Epithelial cell of proximal tubule (primary cell): ENCODE measurements at places on chromosomes 2 and 18. TPM values are rescaled to one million over a fixed set of nuclear protein-coding genes. Genes with fewer than 3 reads are reported as not detected.

Gene RGPD8
- total RNA-seq, result 2.4 and 4.3 TPM in 2 replicates

- DNase-seq, result no peak
Observed at GRCh38 chr18:6239716-6240115, 175.0 kb downstream of the L3MBTL4 start.

GRCh38 chr2:101089419-101089818, 61.8 kb downstream of the TBC1D8 start:
- no peak for DNase-seq

GRCh38 chr2:228841877-228842276, 429.2 kb downstream of the PID1 start:
- DNase-seq, result no peak

Gene TOGARAM2
- 0.07 TPM in 1 of 2 replicates, not detected in the other for total RNA-seq

DNA sequence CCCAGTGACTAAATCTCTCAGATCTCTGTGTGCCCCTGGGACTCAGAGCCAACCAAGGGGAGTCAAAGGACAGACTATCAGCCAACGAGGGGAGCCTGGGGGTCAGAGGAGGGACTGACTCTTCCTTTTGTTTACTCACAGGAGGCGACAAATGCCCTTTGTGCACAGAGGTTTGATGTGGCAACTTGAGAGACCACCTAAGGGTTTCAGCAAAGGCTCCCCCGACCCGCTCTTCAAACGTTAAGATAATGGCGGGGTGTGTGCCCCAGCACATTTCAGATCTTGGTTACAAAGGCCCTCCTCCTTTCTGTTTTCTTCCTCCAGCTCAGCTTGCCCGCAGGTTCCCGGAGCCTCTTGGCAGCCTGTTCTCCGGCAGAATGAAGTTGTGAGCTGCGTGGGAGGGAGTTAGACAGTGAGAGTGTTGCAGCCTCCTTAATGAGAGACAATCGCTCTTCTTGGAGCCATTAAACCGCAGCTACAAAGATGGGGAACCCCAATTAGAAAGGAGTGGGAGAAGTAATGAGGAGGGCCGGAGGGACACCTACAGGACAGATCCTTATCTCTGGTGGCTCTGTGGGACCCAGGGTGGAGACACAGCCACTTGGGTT, 76.2 kb downstream of the KIAA2012 start:
- no peak for DNase-seq

DNA sequence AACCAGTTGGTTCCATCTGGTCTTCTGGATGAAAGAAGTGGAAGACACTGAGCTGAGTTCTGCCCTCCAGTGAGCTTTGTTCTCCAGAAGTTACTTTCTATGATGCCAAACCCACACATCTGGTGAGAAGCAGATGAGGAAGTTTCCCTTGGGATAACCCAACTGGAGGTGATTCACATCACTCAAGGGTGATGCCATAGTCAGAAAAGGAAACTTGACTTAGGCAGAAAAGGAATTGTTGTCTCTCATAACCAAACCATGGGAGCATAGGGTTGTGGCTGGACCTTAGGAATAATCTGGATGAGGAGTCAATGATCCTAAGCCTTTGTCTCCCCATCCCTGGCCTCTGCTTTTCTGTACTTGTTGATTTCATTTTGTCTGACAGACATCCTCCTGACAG, 43.7 kb downstream of the CDC42EP3 start:
- DNase-seq, result no peak

GRCh38 chr2:38925982-38926381, 36.3 kb downstream of the ARHGEF33 start:
- DNase-seq, result no peak

DNA sequence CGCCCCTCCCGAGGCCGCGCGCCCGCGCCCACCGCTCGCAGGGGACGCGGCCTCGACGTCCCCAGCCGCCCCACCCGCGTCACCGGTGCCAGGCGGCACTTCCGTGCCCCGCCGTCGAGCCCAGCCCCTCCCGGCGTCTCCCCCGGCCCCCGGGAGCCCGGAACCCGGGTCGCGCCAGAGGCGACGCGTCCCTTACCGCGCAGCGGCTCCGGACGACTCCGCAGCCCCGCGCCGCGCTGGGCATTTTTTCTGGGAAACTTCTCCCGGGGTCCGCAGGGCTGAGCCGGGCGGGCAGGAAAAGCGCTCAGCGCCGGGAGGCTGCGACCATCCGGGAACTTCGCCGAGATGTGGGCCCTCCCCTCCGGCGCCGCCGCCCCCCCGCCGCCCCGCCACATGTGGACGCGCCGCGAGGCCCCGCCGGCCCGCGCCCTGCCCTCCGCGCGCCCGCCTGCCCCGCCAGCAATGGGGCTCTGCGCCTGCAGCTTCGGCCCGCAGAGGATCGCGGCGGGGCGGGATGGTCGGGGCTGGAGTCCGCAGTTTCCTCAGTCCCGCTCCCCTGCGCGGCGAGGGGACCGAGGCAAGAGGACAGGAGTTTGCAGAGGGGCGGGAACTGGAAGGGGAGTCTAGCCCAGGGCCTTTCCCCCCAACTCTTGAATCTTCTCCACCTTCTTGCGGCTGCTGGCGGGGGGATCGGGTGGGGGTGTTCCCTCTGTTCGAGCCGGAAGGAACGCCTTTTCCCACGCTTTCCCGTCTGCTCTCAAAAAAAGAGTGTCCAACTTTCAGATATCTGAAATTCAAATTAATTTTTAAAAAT, 81.5 kb downstream of the CHRNA1 start:
- DNase-seq, result no peak

GRCh38 chr2:168416555-168416954, 39.5 kb upstream of the CERS6 start:
- no peak for DNase-seq

GRCh38 chr2:145906354-145906753, 1386.4 kb upstream of the ZEB2 start:
- peak; percentile 71 for DNase-seq

DNA sequence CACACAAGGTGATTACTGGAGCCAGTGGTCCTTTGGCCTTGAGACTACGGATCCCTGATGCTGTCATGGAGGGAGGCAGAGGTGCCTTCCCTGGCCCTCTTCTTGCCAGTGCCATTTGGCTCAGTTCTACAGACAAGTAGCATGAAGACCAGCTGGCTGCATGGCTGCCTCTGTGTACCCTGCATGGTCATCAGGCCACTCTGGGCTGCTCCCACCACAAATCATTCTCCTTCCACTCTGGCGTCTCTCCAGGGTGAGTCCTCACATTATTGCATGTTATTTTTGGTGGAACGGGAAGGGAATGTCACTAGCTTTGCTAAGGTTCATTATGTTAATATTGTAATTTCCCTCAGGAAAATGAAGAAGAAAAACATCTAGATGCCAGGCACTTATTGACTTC, 229.8 kb downstream of the VAPA start:
- DNase-seq, result no peak

DNA sequence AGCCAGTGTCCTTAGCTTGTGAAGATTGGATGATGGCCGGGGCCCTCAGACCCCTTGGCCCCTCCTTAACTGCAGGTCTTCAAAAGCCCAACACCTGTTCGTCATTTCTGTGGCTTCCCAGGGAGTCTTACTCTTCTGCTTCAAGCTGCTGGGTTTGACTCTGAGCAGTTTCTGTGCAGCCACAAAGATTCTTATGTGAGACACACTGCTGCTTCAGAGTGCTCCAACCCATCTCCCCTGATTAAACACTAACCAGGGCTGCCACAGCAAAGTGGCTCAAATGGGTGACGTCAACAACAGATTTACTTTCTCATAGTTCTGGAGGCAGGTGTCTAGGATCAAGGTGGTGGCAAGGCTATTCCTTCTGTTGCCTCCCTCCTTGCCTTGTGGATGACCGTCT, 40.8 kb downstream of the TSN start:
- no peak for DNase-seq

Gene AFF3
- total RNA-seq, result 0.35 and 1.1 TPM in 2 replicates

DNA sequence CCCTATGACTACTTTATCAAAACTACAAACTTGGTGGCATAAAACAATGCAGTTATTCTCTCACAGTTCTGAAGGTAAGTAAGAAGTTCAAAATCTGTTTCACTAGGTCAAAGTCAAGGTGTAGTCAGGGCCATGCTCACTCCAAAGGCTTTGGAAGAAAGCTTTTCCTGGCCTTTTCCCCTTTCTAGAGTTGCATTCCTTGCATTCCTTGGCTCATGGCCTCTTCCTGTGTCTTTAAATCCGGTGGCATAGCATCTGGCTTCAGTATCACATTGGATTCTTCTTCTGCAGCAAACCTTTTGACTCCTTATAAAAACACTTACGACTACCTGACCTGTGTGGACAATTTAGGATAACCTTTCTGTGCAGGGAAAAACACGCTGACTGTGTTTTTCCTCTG, 543.5 kb upstream of the HNMT start:
- DNase-seq, result no peak

DNA sequence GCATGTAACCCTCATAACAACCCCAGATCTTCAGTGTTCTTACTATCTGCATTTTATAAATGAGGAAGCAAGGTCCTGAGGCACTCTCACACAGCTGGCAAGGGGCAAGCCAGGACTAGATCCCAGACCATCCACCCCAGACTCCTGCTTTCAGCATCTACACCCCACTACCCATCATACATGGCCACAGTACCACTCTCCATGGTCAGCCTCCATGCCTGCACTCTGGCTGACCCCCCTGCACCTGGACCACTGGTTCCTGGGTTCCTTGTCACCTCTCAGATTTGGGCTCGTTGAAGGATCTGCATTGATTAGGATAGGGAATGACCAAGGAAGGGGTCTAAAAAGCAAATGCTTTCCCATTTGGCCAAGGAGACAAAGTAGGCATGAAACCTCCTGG, 36.0 kb upstream of the TEX51 start:
- no peak for DNase-seq

GRCh38 chr2:216671081-216671411, 24.3 kb downstream of the IGFBP5 start:
- DNase-seq, result no peak

DNA sequence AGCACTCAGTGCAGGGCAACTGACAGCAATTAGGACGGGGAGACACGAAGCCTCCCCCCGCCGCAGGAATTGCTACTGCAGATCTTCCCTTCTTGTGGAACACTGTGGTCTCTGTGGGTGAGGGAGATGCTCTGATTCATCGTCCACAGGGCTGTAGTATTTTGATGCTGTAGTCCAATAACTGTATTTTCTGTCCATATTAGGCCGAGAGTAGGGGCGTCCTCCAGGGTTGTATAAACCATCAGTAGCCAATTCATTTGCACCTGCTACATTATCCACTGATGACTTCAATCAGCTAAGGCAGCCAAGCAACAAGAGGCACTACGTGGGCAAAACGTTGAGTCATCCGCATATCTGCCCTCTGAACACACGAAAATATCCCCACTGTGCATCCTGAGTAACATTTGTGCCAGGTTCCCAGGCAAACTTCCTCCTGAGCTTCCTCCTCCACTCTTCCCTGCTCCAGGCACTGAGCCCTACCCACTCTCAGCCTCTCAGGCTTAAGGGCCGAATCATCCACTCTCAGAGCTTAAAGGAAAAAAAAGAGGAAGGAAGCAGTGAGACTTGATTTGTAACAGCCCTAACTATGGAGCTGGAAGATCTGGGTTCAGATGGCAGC, 62.1 kb downstream of the LBH start:
- DNase-seq, result peak; percentile 98

GRCh38 chr2:110978756-110979470, 141.8 kb upstream of the BCL2L11 start:
- no peak for DNase-seq

- DNase-seq, result no peak
Observed at GRCh38 chr18:35460736-35461161, 37.0 kb downstream of the INO80C start.

Gene PDE11A
- 0.87 and 1.2 TPM in 2 replicates for total RNA-seq

DNA sequence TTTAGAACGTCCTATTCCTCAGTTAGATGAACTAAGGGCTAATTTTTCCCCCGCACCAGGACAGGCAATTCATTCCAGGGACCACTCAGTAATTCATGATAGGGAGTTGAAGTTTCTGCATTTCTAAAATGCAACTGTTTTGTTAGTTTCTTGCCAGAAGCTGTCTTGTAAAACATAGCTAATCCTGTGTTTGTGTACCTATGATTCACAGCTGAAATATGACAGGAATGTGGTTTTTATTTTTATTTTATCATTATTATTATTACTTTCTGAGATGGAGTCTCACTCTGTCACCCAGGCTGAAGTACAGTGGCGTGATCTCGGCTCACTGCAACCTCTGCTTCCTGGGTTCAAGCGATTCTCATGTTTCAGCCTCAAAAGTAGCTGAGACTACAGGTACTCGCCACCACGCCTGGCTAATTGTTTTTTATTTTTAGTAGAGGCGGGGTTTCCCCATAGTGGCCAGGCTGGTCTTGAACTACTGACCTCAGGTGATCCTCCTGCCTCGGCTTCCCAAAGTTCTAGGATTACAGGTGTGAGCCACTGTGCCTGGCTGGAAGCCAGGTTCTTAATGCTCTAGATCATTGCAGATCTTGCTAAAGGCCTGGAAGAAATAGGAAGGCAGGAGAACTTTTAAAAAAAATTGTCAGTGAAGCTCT, 154.8 kb upstream of the FHL2 start:
- no peak for DNase-seq

Gene EPAS1
- total RNA-seq, result 33.8 and 75.7 TPM in 2 replicates

Gene KIAA2012
- total RNA-seq, result not detected in 2 replicates

DNA sequence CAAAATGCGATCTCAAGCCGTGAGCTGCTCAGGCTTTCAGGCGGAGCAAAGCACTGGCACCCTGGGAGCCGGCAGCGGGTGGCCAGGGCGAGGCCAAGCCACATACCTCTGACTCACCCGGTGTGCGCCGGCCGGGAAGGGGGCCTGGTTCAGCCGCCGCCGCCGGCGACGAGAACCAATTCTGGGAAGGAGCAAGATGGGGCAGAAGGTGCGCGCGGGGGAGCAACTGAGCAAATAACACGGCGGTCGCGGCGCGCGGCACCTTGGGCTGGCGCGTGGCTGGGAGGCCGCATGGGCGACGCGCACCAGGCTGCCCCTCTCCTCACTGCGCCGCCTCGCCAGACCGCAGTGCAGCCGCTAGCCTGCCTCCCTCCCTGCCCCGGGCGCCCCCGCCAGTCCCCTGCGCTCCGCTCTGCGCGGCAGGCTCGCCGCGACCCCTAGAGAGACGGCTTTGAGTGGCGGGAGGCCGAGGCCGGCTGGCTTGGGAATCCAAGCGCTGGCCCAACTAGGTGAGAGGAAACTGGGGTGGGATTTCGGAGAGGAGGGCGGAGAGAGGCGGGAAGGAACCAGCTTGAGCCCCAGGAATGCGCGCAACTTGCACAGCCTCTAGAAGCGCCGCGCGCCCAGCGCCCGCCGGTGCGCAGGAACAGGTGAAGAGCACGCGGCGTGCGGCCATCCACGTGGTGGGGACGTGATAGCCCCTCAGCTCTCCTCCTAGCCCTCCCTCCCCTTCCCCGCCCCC, 3.2 kb downstream of the NRP2 start:
- no peak for DNase-seq

DNA sequence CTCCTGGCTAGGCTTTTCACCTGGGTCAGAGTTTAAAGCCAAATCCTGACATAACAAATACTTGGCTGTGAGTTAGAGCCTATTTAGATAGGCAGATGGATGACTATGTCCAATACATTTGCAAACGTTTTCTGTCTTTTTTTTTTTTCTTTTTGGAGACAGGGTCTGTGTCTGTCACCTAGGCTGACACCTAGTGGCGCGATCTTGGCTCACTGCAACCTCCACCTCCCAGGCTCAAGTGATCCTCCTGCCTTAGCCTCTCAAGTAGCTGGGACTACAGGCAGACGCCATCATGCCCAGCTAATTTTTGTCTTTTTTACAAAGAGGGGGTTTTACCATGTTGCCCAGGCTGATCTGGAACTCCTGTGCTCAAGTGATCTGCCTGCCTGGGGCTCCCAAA, 124.8 kb downstream of the DYM start:
- no peak for DNase-seq

- no peak for DNase-seq
Observed at GRCh38 chr2:46778511-46778910, 137.1 kb downstream of the MCFD2 start.

GRCh38 chr2:108492364-108492763, 41.9 kb upstream of the LIMS1 start:
- DNase-seq, result peak; percentile 22
